Cerebellar nuclear complex (tissue), 1 donor: ENCODE measurements at places on chromosomes 1 and 21.

DNA sequence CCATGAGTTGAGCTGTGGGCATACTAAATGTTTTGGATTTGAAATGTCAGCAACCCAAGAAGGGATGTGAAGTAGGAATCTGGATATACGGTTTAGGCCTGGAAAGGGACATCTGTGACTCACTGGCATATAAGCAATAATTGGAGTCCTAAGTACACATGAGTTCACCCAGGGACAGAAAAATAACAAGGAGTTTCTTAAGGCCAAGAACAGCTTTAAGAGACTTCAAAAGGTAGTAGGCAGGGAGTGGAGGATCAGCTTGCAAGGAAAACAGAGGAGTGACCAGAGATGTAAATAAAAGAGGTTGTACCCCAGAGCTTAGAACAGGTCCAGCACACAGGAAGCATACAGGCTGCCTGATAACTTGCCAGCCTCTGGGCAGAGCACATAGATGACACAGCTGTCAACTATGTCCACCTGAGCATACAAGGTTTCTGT lies 28.1 kb downstream of the TMEM50B start:
- DNase-seq, result no peak

GRCh38 chr1:195898924-195899323 lies 709.3 kb downstream of the KCNT2 start:
- DNase-seq, result no peak

DNA sequence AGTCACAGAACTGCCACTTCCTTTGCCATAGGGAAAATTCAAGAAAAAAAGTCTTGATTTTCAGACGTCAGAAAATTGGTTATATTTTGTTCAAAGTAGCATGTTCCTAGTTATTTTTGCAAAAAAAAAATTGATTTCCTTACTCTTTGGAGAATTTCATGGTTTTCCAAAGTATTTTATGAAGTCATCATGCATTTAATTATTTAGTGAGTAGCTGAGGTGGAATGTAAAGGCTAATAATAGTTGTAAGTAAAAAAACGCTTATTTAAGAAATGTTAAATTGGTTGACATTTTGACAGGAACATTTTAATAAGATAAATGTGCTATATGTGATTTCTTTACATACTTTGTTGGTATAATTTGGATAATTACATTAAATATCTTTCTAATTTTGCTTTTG lies 20.8 kb downstream of the TSEN15 start:
- DNase-seq, result no peak

- DNase-seq, result no peak
Measured at GRCh38 chr1:2345297-2346075, 45.9 kb downstream of the MORN1 start.

DNA sequence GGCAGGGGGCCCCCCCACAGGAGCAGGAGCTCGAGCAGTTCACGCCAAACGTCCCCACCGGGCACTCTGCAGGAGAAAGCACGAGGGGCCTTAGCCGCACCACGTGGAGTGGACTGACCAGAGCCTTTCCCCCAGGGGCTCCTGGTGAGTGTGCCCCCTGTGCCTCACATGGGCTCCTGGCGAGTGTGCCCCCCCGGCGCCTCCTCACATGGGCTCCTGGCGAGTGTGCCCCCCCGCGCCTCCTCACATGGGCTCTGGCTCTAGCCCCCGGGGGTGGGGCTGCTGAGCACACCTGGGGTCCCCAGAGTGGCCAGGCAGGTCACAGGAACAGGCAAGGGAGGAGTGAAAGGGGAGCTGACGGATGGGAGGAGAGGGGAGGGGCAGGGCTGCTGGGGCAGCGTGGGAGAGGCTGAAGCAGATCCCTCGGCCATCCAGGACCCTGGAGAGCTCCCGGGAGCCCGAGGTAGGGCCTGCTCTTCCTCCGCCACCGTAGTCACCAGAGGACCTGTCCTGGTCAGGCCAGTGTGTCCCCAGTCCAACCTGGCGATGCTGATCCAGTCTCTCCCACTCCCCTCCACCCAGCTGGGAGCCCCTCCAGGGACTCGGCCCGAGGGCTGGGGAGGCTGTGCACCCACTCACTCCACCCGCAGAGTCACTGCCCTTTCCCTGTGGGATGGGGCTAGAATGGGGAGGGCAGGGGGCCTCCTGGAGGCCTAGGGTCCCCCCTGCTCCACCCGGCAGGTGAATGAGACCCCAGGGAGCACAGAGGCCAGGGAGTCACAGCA lies 47.6 kb downstream of the ARHGEF16 start:
- DNase-seq, result no peak

- DNase-seq, result no peak
Measured at GRCh38 chr1:28109639-28110038, 21.2 kb upstream of the EYA3 start.

DNA sequence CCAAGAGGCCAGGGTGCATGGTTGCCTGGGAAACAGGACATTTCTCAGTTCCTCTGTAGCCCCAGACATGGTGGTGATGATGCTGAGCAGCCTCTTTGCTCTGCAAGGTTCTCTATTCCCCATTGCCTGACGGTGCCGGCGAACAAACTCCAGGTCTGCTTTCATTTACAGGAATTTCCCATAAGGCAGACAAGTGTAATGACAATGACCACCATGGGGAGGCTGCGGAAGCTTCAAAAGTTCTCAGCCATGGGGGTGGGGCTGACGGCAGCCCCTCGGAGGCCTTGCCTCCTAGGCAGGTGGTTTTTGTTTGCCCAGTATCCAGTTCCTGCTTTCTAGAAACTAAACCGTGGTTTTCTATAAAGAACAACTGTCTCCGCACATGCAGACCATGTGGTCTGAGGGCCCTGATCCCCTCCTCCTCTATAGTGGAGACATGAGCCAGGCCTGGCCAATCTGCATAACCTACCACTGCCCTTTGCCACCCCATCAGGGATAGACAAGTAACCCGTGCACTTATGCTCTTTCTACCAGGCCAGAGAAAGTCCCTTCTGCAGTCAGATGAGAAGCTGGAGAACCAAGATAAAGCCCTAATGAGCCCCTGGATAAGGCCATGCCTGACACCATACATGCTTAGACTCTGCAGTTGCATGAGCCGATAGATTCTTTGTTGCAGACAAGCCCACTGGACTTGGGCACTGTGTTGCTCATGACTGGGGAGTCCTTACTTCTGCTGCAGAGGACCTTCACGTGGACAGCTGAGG lies 54.1 kb downstream of the LDLRAD2 start:
- DNase-seq, result no peak

DNA sequence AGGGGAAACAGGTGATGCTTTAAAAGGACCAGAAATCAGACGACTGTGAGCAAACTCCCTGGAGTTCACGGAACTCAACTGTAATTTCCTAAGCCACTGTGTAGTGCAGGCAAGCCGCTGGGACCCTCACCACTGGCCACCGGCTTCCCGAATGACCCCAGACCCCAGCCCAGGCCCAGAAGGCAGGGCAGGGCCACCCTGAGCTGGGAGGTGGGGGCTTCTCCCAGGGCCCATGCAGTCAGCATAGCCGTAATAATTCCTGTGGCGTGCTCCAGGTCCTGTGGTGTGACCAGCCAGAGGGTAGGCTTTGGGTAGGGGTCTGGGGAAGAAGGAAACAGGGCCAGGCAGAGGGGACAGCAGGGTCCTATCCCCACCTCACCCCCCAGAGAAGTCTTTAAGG lies 3.5 kb upstream of the ARF1 start:
- DNase-seq, result no peak

GRCh38 chr1:88998716-88999115 lies 6.3 kb upstream of the KYAT3 start:
- no peak for DNase-seq
